ENCODE measurements at places on chromosomes 4 and X.

DNA sequence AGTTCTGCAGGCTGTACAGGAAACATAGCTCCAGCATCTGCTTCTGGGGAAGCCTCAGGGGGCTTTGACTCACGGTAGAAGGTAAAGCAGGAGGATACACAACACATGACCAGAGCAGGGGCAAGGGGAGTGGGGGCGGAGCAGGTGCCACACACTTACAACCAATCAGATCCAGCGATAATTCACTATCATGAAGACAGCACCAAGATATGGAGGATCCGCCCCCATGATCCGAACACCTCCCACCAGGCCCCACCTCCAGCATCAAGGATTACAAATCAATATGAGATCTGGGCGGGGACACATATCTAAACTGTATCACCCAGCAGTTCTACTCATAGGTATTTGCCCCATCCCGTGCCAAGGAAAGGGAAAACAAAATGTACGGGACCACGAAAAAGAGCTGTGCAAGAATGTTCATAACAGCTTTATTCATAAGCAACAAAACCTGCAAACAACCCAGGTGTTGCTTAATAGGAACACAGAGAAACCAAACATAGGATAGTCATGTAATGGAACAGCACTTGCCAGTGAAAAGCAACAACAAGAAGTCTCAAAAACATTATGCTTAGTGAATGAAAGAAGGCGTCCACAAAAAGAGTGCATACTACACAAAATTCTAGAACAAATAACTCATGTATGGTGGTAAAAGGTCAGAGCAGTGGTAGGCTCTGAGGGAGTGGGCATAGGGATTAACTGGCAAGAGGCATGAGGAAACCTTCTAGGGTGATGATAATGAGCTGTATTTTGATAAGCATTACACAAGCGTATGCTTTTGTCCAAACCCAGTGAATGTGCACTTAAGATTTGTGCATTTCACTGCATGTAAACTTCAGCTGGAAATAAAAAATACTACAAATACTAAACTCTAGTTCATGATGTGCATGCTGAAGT, 130.9 kb upstream of the FAM9B start:
- no peak for DNase-seq

DNA sequence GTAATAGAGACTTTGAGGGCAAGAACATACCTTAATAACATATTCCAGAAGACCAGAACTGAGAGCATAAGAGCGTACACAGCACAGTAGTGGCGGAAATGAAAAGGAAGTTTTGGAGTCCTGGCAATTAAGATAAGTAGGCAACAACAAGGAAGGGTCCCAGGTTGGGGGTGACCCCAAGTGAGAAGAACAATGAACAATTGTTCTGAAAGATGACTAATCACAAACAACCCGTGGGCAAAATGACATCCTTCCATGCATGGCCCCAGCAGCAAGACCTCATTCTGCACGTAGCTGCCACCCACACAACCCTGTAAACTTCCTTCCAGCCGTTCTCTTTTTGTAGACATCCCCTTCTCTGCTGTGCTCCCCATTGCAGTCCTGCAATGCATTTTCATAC, 384.4 kb upstream of the PABPC4L start:
- DNase-seq, result no peak

DNA sequence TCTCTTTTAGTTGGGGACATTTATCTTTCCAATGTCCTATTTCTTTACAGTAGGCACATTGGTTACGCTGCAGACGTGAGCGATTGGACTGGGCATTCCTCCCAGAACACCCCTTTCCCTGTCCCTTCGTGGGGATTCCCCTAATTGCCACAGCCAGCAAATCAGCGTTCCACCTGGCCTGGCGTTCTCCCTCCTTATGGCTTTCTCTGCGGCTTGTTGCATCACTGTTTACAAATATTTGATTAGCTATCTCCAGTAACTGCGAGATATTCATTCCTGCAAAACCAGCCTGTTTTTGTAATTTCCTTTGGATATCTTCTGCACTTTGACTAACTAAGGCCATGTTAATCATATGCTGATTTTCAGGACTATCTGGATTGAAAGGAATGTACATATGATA, 202.5 kb upstream of the KLF8 start:
- no peak for DNase-seq

GRCh38 chr4:150909116-150909515, 106.0 kb downstream of the LRBA start:
- no peak for DNase-seq

DNA sequence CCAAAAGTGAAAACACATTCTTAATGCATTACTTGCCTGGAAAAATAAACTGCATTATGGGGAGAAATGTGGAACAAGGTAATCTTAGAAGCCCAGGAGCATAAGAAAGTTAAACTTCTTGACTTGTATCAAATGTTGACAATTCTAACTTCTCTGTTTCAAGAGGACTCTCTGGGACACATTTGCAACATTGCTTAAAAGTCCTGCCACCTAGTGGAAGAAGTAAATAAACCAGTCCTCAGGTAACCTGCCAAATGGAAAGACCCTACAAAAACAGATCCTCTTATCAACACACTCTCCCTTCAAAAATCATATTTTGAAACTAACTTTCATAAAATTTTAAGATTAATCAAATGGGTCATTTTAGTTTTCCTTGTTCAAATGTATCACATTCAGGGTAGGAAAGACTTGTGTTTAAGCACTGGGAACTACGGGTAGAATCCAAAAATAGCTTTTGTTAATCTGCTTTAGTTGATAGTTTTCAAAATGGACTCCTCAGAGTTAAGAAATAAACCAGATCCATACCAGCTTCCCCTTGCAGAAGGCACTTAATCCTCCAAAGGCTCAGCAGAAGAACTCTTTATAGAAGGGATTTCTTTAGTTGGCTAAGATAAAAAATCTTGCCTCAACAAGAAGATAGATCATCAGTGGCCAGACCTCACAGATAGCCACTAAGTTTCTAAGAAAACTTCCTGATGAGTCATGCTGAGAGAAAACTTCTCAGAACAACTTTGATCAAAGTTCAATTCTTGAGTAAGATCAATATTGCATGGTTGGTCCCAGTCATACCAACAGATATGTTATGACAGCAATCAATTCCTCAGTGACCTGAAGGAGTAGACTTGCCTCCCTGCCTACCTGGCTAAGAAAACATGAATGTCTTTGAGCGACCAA, 141.7 kb downstream of the HHIP start:
- no peak for DNase-seq

DNA sequence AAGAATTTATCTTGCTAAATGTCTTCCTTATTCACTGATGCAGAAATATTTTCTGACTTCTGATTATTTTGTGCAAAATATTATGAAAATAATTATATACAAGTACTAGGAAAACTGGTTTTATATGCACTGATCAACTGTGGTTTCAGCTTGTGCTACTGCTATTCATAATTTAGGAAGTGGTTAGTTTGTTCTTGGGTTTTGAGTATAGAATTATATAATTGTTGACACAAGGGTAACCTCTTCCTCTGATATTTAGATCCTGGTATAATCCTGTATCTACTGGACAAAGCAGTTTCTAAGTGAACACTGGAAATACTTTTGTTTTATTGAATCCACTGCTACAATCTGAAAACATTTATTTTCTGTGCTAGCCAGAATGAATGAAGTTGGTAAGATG, 182.8 kb downstream of the PDGFC start:
- no peak for DNase-seq

Data from suprapubic skin (tissue), 4 donors.